ENCODE measurements at places on chromosomes 12 and 14. TPM values are rescaled to one million over a fixed set of nuclear protein-coding genes. Genes with fewer than 3 reads are reported as not detected.

SYNE3 gene
- polyA plus RNA-seq, result 2.0 TPM

PLEKHD1 gene
- polyA plus RNA-seq, result 6.6 TPM

CLEC4E gene
- 1.3 TPM for polyA plus RNA-seq

DNA sequence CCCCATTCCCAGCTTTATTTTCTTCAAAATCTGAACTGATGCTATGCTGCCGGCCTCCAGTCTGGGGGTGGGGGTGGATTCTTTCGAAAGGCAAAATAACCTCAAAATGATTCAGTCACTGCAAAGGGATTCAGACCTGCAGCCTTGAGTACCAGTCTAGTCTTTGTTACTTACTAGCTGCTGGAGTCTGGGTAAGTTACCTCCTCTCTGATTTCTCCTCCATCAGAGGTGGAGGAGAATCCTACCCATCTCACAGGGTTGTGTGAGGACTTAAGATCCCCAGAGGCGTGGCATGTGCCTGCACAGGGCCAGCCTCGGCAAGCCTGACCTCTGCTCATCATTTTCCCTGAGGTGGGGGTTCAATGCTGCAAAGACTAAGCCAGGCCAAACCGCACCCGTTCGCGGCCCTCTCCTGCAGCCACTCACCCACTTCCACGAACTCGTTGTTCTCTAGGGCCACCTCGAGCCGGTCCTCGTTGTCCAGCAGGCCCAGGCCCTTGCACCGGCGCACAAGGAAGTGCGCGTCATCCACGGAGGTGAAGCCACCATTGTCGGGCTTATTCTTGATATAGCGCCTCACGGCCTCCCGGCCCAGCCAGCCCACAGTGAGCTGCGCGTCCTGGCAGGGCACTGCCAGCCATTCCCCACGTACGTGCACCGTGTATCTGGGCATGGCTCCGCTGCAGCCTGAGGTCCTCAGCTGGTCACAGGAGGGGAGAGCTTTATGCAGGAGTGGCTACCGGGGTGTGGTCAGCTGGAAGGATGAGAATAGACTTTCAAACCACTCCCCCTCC, 709 bp downstream of the HAL start:
- DNase-seq, result no peak

DNA sequence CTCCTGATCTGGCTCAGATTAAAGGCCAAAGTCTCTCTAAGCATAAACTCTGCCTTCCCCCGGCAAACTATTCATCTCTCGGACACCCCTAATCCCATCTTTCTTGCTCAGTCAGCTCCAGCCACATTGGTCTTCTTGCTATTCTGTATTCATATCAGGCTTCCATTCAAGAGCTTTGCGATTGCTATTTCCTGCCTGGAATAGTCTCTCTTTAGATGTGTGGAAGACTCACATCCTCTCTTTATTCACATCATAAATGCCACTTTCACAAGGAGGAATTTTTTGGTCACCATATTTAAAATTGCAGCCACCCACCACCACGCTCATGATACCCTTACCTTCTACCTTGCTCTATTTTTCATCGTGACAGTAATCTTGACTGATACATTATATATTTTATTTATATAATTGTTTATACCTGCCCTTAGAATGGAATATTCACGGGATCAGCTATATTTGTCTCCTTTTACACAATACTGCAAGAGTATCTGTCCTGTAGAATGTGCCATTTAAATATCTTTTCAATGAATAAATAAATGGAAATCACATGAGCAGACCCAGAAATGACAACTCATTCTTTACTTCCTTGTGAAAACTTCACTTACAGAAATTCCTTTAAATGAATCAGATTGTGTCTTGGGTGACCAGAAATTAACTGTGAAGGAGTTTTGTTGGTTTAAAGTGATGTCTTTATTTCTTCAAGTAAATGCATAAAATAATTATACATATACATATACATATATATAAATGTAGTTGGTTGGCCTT, 780.6 kb upstream of the FLRT2 start:
- DNase-seq, result no peak

DNA sequence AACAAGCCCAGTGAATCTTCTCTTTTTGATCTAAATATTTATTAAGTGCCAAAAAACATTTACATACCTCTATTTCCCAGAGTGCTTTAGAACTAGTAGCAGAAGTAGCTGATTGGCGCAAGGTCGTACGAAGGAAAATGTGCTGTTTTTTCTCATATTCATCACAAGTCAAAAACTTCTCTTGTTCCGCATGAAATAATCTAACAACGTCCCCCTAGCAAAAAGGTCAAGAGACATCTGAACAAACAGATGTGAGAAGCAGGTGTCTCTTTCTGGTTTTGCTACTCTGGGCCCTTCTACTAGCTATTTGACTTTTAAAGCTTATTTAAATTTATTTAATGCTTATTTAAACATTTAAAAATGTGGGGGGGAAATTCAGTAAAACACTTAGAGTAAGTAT, 117.8 kb downstream of the ITPR2 start:
- DNase-seq, result no peak

DNA sequence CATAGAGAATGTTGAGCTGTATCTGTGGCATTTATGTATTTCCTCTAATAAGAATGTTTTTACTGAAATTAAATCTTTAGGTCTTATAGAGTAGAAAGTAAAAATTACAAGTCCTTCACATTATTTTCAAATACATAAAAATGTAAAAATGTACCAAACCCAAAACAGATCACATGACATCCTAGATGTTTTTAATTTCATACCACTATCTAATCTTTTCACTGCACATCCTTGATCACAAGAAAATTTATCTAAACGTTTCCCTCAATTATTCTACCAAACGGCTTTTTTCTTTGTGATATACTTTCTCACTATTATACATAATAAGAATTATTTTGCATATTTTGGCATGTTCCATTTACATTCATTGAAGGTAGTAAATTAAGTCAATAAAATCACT, 18.3 kb downstream of the SGPP1 start:
- no peak for DNase-seq

GRCh38 chr14:101878822-101879528, 85.4 kb upstream of the DYNC1H1 start:
- DNase-seq, result no peak

- no peak for DNase-seq
These were observed 28.2 kb downstream of the TBK1 start for GRCh38 chr12:64480148-64480547.

Data from left renal cortex interstitium (tissue), 4 donors.